NB4 (cell line): ENCODE measurements at places on chromosomes 1 and 21.

GRCh38 chr1:50476800-50477199, 53.6 kb upstream of the DMRTA2 start:
- DNase-seq: no peak

DNA sequence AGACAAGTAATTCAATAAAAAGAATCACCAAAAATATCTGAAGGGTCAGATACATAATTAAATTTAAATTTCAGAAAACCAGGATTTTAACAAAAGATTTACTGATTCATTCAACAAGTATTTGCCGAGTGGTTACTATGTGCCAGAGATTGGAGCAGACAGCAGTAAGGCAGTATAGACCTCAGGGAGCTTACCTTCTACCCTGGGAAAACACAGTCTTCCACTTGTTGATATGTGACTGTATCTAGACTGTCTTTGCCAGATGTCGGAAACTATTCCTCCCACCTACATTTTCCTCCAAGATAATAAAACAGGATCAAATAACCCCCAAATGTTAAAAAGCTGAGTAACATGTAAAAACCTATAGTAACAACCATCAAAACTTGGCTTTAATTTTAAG, 6.2 kb downstream of the HNRNPR start:
- no peak for DNase-seq

- no peak for DNase-seq
Observed at GRCh38 chr1:208043691-208044181, 132.8 kb upstream of the CD34 start.

GRCh38 chr1:205632669-205633169, 908 bp upstream of the ELK4 start:
- DNase-seq: no peak

GRCh38 chr1:154158307-154159125, 3.6 kb upstream of the NUP210L start:
- DNase-seq: peak; percentile 89

DNA sequence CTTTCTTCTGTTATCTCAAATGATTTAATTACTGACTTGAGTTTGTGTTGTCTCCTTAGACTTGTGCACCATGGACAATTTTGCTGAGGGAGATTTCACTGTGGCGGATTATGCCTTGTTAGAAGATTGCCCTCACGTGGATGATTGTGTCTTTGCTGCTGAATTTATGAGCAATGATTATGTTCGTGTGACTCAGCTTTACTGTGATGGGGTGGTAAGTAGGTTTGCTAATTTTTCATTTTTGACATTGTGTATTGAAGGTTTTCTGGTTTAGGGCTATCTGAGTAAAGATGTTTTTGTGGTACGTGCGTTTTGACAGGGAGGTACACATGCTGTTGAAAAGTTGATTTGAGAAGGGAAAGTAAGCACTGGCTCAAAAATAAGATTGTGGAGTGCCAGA, 14.1 kb downstream of the TTC3 start:
- peak; percentile 47 for DNase-seq

DNA sequence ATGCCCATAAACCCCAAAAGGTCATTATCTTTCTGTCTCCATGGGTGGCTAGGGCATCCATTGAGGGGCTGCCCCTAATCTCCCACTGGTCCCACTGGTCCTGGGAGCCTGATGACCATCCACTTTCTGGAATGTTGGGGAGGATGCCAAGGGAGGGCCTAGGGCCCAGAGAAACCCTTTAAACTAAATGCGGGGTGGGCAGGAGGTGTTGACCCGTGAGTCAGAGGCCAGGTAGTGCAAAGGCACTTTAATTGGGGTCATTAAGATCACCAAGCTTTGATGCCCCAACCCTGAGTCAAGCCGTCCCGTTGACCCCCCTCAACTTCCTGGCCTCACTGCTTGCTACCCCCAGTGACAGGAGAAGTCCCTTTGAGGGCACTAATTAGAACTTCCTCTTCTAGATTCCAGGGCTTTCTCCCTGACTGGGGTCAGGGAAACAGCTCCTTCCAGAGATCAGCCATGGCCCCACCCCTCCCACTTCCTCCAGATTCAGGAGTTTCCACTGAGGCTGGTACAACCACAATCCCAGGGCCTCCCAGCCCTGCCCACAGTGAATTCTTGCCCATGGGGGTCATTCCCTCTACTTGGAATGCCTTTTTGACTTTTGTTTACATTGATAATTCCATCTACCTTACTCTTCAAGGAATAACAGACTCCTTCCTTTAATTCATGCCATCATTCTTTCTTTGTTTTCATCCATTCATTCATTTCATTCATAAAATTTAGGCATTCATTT, 15.5 kb upstream of the SERINC2 start:
- peak; percentile 44 for DNase-seq

GRCh38 chr1:118047006-118047649, 117.6 kb downstream of the WDR3 start:
- no peak for DNase-seq

- no peak for DNase-seq
Observed at GRCh38 chr1:181369416-181369815, 113.9 kb upstream of the CACNA1E start.

DNA sequence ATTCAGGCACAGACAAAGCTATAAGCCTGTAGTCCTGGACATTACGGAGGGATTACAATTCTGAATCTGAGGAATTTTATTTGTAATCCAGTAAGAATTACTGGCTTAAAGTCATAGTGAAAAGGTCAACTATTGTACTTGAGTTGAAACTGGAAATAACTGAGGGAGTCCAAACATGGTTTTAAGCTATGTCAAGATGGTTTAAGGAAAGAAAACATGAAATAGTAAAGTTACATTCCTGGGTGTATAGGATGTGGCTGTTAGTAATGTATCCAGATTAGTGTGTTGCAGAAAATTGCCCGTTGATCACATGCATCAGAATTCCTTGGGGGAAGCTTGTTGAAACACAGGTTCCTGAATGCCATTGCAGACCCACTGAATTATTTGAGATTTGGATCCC, 124.8 kb upstream of the GORAB start:
- DNase-seq: no peak

DNA sequence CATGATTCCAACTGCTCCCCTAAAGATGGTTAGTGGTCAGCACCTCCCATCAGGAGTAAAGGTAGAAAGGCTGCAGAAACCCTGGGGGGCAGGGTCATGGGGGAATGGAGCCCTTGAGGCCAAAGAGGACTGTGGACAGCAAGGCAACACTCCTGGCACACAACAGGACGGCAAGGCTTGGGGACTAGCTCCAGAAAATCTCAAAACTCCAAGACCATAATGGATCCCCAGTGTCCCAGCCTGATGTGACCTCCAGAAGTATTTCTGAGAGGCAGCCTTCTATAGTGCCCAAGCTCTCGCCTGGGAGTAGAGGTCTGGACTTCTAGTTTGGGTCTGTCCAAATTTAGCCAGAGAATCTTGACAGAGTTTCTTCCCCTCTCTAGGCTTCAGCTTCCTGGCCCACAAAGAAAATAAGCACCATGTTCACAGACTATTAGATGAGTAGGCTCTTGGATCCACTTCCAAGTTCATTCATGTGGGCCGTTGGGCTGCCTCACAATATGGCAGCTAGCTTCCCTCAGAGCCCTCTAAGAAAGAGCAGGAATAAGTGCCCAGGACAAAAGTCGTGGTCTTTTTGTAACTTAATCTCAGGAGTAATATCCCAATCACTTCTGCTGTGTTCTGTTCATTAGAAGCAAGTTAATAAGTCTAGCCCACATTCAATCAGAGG, 6.9 kb downstream of the CD2 start:
- no peak for DNase-seq

- DNase-seq: no peak
Observed at GRCh38 chr1:98216304-98216703, 295.5 kb upstream of the DPYD start.

DNA sequence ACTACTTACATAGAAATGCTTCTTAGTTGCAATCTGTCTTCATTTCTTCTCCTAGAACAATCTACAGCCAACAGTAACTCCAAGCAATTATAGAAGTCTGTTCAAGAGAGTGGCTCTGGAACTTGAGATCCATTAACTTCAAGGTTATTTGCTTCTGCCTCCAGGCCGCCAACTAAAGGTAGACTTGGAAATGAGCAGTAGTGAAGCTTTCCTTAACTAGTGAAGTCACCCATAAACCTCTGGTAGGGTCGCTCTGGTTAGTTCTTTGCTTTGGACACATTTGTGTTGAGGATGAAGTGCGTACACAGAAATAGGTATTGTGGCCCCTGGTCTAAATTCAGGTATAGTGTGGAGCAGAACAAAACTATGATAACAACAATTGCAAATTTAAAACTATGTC, 809.9 kb upstream of the RGS18 start:
- DNase-seq: no peak

DNA sequence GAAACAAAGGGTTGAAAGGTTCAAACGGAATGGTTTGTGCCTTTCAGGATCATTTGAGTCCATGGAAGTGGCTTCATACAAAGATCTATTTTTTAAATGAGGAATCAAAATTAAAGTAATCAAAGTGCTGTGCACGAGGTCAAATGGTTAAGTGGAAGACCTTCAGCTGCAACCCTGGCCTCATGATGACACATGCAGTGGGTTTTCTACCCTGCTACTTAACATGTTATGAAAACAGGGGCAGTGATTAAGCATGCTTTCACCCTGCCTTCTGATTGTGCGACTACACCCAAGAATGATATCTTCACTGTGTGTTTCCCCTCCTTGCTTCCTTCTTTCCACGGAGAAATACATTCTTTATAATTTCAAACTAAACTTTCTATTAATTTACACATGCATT, 604.2 kb downstream of the LRRIQ3 start:
- DNase-seq: no peak

- no peak for DNase-seq
Observed at GRCh38 chr1:115300087-115300876, 37.8 kb downstream of the NGF start.

DNA sequence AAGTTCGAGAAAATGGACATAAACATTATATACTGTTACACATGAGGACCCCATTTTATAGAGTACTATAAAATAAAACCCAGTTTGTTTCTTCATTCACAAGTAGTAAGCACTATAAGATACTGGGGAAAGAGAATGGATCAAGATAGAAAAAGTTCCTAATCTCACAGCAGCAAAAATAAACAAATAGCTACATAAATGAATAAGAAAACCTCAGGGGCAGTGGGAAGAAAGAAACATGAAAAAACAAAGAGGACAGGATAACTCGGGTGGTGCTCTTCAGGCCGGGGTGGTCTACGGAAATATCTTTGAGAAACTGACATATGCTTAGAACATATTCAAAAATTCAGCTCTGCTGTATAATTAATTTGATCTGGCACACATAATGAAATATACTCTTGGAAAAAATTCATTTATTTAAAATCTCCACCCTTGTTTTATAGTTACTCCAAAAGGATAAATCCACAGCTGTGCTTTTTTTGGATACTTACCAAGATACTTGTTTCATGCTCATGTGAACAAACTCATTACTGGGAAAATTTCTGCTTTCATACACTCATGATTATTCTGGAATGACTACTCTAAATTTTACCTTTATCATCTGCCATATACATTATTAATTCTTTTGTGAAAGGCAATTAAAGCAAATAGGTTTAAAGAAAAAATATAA, 20.0 kb downstream of the CEP170 start:
- DNase-seq: no peak

- no peak for DNase-seq
Observed at GRCh38 chr1:57321776-57322175, 102.1 kb downstream of the DAB1 start.

DNA sequence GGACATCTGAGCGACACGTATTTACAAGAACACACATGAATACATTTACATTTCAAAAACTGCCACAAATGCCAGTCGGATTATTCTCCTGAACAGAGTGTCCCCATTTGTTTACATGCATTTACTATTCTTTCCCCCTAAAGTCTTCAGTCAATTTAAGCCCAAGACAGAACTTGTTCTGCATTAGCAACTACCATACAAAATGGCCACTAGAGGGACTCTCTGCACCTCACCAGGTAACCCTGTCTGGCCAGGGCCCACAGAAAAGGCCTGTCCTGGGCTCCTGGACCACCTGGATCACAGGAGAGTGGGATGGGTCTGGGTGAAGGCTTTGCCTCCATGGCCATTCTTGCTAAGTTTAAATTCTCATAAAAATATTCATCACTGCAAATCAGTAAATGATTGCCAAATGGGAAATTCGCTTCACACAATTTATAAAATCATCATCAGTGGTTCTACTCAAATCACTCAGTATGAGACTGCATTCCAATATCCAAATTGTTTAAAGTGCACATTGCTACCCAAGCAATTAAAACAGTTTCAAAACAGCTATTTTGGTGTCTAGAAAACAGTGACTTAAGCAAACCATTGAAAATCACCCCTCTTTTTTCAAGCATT, 12.5 kb upstream of the GUCA2A start:
- DNase-seq: peak; percentile 52

GRCh38 chr21:45451091-45451740, 46.3 kb downstream of the COL18A1 start:
- no peak for DNase-seq
